Pulmonary artery endothelial cell (primary cell): ENCODE measurements at places on chromosomes 2 and 18. TPM values are rescaled to one million over a fixed set of nuclear protein-coding genes. Genes with fewer than 3 reads are reported as not detected.

The ABCA12 gene
- under 0.01 TPM in 2 replicates for total RNA-seq

GRCh38 chr18:25735459-25735858 lies 355.0 kb downstream of the SS18 start:
- no peak for DNase-seq

GRCh38 chr2:96404446-96405373 lies 69.1 kb downstream of the NCAPH start:
- DNase-seq = no peak

GRCh38 chr2:219614076-219614860 lies 13.2 kb upstream of the SLC4A3 start:
- DNase-seq = no peak

- DNase-seq = no peak
These were observed 19.2 kb upstream of the CYRIA start for GRCh38 chr2:16684676-16685339.

The SERPINB7 gene
- total RNA-seq = not detected in 2 replicates

The SLC23A3 gene
- total RNA-seq = 0.59 and 2.2 TPM in 2 replicates

The C2orf81 gene
- 0.13 and 0.28 TPM in 2 replicates for total RNA-seq

GRCh38 chr2:172489681-172490080 lies 62.3 kb downstream of the ITGA6 start:
- no peak for DNase-seq

DNA sequence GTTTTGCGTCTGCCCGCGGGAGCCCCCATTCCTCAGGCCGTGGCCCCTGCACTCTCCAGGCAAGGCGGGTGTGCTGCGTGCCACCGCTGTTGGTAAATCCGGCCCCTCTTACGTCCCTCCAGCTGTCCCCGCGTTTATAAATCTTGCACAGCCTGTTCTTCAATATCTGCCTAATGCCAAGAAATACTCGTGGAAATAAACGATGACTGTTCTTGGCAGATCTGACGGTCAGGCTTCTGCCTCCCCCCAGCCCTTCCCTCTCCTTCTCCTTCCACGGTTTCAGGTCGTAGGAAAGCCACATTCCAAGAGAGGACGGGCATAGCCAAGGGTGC lies 20.5 kb downstream of the ODC1 start:
- DNase-seq = no peak

The RAB12 gene
- 77.2 and 81.9 TPM in 2 replicates for total RNA-seq

DNA sequence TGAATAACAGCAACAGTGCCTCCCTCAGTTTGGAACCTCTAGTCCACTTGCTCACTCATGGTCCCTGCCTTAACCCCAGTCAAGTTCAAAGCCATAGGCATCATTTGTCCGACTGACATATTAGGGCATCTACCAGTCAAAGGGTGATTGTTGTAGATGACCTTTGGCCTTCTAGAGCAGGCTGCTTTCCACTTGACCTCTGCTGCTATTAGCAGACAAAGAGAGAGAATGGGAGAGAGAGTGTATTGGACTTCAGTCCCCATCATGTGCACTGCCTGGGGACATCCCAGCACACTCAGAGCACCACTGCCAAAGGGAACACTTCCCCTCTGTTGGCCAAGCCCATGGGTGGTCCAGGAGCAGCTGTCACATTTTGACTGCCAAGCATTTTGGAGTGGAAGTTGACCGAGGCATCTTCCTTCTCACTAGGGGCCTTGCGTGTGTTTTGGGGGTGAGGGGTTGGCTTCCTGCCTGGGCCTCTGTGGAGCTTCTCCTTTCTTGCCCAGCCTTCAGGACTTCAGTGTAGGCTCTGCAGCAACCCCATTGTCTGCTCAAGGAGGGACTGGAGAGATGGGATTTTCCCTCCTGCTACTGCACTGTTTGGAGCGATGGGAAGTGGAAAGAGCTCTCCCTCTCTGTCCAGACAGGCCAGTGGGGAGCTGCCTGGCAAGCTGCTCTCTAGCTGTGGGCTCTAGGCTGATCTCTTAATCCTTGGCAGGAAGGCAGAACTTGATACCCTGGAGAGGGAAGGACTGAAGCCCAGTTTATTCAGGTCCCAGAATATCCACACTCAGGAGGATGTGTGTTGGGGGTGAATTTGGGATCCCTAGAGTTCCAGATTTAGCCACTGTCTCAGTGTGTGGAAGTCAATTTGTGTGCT lies 68.1 kb downstream of the TMEM247 start:
- DNase-seq = no peak

The SP100 gene
- total RNA-seq = 110 and 132 TPM in 2 replicates

DNA sequence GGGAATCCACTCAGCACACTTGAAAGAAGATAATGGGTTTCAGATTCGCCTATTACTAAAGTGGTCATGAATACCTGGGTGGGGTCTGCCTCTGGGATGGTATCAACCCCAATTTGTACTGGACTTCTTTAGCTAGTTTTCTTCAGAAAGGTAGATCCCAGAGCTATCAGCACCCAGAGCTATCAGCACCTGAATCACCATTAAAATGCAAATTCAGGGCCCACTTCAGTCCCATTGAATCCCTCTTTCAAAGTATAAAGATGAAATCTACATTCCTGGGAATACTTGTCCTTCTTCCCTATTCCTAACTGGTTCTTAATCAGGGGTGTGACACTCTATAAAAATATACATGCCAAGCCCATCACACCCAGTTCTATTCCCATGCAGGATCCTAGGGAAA lies 914.3 kb downstream of the DCC start:
- DNase-seq = no peak

The TACR1 gene
- not detected in 2 replicates for total RNA-seq

DNA sequence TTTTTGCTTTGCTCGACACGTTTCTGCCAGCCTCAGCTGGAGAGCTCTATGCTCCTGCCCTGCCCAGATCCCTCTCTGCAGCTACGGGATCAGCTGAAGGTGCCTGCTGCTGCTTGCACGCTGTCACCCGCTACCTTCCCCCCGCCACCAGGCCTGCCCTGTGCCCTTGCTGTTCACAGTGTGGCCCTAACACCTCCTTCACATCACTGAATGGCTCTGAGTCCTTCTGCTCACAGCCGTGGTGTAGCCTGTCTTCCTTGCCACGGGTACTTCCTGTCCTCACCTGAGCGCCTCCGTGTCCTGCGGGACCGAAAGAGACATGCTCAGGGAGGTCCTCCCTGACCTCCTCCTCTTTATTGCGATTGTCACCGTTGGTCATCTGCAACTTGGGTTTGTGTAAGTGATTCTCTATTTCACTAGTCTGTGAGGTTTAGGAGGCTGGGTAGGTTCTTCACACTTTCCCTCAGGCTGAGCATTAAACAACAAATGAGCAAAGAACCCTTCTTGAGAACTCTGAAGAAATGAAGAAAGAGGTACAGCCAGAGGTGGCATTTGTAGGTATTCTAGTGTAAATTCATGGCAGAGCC lies 127.5 kb downstream of the NCK2 start:
- no peak for DNase-seq

The SERPINB10 gene
- not detected in 2 replicates for total RNA-seq

DNA sequence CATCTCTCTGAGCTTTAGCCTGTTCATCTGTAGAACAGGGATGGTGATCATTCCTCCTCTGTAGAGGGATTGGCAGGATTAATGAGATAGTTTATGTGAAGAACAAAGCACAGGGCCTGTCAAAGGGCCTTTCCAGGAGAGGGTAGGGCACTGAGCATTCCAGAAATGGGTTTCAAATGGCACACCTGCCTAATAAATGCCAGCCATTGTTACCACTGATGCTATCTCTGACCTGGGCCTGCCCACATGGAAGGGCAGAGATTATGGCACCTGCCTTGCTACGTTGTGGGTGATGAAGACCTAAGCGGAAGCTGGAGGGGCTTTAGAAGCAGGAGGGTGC lies 31.0 kb upstream of the GMPPA start:
- DNase-seq = no peak

The SCYGR5 gene
- total RNA-seq = not detected in 2 replicates

DNA sequence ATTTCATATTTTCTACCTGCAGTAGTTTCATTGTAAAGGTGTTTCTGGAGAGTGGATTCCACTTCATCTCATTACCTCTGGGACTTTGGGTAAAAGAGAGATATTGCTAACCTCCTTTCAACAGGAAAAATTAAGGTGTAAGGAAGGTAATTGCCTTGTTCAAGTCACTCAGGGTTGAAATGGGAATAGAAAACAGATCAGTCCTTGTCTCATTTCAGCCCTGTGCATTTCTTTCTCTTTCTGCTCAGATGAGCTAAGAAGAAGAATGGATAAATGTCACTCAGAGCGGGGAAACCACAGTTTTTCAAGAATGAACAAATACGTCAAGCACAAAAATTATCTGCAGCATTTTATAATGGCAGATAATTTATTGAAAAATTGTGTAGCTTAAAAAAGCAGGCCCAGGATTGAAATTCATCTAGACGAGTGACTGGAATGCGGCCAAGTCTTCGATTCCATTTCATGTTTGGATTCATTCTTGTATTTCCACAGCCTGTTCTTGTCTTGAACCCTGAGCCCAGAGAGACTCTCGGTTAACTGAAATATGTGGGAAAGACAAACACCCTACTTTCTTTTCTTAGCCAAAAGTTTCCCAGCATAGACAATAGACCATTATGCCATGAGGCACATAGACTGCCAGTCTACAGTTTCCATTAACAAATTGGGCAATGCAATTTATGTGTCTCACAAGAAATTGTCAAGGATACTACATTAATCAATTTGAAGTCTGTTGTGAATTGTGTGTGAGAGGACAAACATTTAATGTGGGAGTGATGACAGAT lies 107.9 kb downstream of the POLE4 start:
- no peak for DNase-seq

The PDCD1 gene
- total RNA-seq = not detected in 2 replicates

The CAD gene
- 62.4 and 62.8 TPM in 2 replicates for total RNA-seq

GRCh38 chr2:171629113-171629512 lies 58.2 kb upstream of the DYNC1I2 start:
- DNase-seq = no peak
